ENCODE measurements at places on chromosomes 2 and 18.

DNA sequence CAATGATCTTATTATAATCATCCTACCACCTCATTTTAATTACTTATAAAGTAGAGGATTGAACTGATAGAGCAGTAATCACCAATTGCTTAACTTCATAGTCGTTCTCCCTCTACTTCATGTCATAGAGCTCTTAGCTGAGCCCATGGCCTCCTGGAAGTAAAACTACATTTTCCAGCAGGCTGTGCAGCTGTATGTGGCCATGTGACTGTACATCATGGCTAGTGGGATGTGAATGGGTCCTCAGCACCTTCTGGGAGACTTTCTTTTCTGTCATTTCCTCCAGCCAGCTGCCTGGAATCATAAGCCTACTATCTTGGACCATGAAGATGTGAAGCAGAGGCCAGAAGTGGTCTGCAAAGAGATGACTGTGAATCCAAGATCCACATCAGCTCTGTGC lies 128.7 kb upstream of the SKOR2 start:
- no peak for DNase-seq

DNA sequence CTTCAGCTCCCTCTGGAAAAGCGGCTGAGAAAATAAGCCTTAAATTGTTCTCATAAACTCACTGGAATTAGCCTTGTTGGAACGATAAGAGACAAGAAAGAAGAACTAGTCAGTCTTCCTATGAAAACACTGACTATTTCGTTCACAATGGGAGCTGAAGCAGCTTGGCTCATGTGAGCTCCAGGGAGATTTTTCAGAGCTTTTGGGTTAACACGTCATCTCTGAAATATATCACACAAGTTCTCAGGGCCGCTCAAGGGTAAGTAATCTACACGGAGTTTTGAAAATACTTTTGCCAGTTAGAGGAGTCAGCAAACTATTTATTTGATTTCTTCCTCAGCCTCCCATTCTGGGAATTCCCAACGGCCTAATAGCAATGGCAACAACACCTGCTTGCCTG lies 316.2 kb upstream of the MGAT5 start:
- DNase-seq = no peak

DNA sequence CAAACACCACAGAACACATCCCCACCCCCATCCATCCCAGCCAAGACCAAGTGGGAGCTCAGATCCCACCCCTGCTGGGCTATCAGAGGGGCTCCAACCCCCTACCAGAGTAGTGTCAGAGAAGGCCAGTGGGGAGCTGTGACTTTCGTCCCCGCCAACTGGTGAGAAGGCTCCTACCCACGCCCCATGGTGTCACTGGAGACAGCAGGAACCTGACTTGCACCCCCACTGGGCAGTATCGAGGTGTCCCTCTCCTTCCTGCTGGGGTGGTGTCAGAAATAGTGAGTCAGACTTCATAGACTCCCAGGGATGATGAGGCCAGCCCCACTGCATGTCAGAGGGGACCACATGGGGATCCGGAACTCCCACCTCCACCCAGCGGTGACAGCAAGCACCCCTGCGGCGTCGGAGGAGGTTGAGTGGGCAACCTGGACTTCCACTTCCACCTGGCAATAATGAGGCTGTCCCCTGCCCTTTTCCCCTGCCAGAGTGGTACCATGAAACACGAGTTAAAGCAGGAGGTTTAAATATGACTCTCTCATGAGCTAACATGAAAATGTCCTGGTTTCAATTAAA lies 106.7 kb downstream of the CTIF start:
- DNase-seq = no peak

- DNase-seq = no peak
Observed at GRCh38 chr2:128879161-128879560, 560.5 kb upstream of the HS6ST1 start.

DNA sequence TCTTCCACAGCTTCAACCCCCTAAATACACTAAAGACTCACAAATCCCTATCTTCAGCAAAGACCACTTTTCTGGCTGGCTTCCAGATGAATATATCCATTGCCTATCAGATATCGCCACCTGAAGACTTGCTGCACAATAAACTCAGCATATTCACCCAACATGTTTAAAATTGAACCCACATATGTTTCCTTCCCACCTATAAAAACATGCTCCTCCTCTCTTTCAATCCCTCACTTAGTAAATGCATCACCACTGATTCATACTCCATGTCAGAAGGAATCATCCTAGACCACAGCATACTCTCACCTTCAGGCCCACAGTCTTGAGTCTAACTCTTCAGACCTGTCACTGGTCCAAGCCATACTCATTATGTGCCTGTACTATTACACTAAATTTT lies 5.3 kb downstream of the SPC25 start:
- no peak for DNase-seq

DNA sequence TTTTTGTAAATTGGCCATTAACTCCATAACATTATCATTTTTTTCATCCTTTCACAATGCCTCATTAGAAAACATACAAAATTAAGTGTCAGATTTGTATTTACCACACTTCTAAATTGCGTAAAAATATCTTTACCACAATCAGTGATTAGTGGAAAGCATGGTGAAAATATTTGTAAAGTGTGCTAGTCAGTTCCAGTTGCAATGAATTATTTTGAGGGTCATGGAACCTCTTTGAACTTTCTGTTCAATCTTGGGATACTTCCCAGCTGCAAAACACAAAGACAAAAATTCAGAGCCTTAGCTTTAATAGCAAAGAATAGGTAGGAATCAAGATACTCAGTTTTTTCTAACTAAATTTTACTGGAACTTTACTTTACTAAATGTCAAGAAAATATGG lies 4.0 kb upstream of the COL3A1 start:
- DNase-seq = no peak

DNA sequence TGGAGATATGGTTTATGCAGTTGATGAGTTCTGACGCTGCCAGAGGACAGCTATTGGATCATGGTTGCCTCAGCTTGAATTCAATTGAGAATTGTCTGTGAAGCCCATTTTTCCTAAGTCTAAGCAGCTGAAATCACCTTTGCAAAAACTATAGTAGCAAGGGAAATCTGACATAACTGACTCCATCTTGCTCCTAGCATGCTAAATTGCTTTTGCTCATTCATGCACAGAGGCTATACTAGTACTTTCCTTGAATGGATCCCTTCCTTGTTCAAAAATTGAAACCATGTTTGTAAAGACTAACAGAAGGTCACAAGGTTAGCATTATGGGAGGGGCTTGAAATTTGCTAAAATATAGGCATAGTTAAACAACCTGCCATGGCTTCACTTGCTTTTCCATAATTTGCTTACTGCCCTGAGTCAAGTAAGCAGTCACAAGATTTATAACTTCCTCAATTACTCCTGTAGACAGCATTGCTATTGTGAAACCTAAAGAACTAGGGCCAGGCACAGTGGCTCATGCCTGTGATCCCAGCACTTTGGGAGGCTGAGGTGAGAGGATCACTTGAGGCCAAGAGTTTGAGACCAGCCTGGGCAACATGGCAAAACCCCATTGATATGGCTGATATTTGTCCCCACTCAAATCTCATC lies 41.2 kb downstream of the CHRNA1 start:
- no peak for DNase-seq

DNA sequence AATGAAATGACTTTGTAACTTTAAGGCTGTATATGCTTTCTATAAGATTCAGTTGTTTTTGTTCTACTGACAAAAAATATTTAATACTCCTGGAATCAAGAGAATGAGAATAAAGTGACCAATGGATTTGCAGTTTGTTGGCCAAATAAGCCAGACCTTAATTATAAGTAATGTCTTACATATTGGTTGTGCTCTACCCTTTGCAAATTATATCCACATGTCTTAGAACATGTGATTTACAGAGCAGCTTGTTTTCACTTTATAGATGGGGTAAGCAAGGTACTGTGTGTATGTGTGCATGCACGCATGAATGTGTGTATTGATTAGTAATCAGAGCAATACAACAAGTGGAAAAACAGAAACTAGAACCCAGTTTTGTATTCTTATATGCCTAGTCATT lies 59.1 kb downstream of the RMDN2 start:
- no peak for DNase-seq

DNA sequence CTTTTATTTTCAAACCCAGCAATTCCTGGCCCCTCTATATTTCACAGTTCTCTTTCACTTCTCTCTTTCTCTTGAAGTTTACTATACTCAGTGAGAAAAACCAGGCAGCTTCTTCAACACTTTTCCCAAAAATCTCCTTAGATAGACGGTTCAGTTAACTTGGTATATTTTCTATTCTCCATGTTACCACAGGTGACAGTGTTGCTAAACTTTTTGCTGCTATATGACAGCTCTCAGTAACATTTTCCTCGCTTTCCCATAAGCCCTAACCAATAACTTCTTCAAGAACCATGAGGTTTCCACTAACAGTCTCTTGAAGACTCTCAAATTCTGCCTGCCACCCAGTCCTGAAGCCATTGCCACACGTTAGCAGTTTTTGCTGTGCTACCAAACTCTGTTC lies 45.8 kb downstream of the CYBRD1 start:
- no peak for DNase-seq

GRCh38 chr2:71216501-71216900 lies 10.4 kb downstream of the PAIP2B start:
- no peak for DNase-seq

DNA sequence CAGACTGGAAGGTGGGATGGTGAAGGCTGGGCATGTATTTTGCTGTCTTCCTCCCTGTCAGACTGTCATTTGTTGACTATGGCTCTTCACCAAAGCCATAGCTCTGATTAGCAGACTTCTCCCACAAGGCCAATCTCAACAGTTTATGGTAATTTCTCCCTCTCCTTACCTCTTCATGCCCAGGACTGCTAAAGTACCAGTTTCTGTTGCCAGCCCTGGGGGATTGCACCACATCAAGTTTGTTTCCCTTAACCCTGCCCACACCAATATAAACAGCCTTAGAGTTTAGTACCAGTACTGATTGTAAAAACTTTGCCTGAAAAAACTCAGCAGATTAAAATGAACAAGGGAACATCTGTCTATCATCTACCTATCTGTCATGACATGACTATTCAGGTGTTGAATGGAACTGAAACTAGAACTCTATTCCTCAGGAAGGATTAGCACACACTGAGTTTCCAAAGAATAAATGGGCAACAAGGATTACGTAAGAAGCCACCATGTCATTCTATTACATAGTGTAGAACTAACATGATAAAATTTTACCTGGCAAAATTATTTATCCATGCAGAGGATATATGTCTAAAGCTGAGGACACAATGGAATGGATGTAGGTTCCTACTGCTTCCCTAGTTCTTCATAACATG lies 13.7 kb downstream of the FEZ2 start:
- no peak for DNase-seq

DNA sequence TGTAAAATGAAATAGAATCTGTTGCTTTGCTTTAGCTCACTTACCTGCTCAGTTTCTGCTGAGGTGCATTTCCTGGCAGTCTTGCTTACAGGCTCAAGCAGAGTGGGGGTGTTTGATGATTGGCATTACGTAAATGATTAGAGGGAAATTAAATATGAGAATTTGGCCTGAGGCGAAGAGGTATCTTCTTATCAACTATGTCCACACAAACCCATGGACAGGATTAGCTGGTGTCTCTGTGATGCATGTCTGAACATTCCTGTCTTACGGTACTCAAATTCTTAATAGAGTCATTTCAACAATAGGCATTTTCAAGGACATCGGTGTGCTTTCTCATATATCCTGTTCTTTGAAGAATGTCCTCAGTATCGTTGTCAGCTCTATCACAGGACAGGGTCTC lies 102.1 kb downstream of the PRPF40A start:
- no peak for DNase-seq

DNA sequence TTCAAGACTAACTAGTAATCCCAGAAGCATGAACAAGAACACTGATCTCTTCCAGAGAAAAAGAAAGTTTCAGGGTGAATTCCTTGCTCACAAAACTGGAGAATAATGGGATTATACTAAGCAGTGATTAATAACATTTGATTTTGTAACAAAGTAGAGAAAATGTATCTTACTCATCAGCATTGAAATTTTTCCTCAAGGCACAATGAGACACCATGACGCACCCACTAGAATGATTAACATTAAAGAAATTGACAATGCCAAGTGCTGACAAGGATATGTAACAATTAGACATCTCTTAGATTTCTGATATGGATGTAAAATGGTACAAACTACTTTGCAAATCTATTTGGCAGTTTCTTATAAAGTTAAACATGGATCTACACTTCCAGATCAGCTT lies 101.1 kb upstream of the EPHA4 start:
- DNase-seq = no peak

DNA sequence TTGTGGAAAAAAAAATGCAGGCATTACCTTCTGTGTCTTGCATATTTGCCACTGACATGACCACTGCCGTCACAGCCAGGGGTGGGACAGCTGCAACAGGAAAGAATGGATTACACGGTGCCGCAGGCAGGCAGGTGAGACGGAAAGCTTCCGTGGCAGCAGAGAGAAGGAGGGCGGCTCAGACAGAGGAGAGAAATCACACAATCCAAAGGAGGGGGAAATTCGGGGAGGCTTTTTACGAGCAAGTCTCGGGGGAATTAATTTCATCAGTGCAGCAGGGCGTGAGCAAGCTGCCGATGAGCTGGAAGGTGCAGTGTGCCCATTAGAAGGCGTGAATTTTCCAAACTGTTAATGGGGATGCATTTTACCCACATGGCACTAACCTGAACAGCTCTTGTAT lies 234.8 kb upstream of the PXDN start:
- DNase-seq = no peak

GRCh38 chr2:51994123-51994763 lies 962.3 kb upstream of the NRXN1 start:
- no peak for DNase-seq

DNA sequence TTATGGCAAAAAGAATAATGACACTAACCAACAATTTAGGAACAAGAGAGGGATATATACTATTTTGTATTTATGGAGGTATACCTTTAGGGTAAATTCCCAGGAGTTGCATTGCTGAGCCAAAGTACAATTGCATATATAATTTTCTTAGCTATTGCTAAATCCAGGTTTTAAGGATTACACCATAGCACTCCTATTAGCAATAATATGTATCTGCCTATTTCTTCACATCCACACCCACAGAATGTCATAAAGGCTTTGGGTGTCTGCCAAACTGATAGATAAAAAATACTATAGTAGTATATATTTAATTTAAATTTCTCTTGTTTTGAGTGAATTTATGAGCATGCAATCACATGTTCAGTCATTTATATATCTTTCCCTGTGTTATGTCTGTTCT lies 11.5 kb upstream of the SERPINB13 start:
- DNase-seq = no peak

- DNase-seq = no peak
Observed at GRCh38 chr2:173305303-173305702, 49.4 kb upstream of the CDCA7 start.

GRCh38 chr2:111178730-111179405 lies 58.2 kb downstream of the BCL2L11 start:
- no peak for DNase-seq

- DNase-seq = peak; percentile 17
Observed at GRCh38 chr2:203225423-203226039, 13.3 kb upstream of the CYP20A1 start.

DNA sequence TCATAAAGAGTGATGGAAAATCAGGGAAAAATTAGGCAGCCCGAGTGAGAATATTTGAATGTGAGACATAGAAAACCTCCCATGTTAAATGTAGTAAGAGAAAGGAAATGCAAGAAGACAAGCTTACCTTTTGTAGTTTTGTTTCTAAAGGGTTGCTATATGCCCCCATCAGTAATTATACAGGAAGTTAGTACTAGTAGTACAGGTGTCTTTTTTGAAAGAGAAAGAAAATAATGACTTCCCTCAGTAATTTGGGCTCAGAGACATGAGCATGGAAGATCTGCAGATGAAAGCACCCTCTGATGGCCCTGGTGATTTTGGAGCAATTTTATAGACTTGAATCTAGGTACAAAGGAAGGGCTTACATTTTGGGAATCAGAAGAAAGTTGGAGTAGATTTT lies 80.8 kb downstream of the RHBDD1 start:
- no peak for DNase-seq
